ENCODE measurements at places on chromosomes 2 and 18. TPM values are rescaled to one million over a fixed set of nuclear protein-coding genes. Genes with fewer than 3 reads are reported as not detected.
A peak's percentile ranks its signal among the peaks of the same experiment; 100 is the strongest.

- DNase-seq: no peak
Measured at GRCh38 chr2:182890773-182891378, 24.4 kb upstream of the FRZB start.

GRCh38 chr2:26623541-26624495 is 17.3 kb downstream of the CIB4 start:
- DNase-seq: no peak

DNA sequence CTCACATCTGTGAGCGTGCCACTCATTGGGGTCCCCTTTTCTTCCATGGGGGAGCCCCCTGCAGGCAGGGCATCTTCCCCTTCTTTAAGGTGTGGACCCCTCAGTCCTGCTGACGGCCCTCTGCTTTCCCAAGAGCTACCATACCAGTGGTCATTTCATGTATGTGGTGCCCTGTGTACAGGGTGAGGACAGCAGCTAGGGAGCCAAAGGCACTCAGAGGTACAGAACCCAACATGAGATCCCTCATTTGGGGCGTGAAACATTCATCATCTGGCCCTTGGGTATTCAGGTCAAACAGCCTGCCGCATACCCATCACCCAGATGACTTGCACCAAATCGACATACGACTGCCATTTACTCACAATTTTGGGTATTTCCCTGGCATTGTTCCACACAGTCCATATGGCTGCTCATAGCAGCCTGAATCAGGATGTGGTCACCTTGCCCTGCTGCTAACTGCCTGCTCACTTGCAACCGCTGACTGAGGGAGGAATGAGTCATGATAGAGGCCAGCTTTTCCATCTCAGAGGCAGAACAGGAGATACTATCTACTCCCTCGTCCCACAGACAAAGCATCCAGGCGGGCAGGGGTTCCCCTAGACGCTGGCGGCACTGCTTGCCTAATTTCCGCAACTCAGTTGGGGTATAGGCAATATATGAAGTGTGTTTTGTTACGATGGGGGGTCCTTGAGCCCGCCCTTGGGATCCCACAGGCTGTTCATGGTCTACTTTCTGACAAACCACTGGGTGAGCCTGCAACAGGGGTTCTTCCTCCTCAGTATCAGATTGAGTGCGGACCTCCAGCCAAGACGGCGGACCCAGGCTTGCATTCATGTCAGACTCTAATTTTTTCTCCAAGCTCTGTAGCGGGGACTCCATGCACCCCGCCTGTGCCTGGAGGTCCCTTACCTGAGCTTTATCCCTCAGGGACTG is 228.6 kb downstream of the SATB2 start:
- no peak for DNase-seq

The RTP5 gene
- not detected for total RNA-seq

DNA sequence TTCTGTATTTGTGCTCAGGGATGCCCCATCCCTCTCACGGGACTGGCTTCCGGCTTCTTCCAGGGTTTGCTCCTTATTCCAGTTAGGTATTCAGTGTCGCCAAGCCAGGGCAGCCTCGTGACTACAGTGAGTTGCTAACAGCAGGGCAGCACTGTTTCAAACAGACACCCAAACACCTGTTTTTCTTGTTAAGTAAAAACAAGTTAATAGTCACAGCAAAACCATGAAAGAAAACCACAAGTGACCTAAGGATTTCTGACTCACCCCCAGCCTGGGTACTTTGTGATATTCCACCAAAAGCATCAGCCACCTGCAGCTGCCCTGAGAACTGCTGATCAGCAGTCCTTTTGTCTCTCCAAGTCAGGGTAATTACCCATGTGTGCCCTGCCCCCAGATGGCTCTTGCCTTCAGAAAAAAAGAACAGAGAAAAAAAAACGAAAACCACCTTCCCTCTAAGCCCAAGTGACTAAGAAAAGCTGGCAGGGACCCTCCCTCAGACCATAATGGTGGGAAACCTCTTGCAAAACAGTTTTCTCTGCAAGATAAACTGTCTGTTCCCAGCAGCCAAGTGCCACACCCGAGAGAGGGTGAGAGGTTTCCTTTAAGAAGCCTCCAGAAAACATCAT is 178.2 kb downstream of the ANAPC1 start:
- DNase-seq: peak; percentile 98

DNA sequence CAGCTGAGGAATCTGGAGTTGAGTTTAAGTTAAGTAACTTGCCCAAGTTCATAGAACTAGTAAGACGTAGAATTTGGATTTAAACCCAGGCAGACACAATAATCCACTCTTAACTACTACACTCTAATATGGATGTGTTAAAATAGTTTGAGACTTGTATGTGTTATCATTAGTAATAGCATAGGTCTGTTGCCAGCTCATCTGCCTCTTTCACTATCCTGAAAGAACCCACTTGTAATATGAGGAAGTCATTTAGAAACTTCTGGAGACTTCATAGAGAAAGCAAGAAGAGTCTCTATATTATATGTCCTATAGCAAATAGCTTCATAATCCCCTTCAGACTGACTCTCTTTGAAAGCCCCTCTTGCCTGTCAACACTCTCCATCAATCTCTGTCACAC is 43.0 kb upstream of the ACADL start:
- DNase-seq: no peak

DNA sequence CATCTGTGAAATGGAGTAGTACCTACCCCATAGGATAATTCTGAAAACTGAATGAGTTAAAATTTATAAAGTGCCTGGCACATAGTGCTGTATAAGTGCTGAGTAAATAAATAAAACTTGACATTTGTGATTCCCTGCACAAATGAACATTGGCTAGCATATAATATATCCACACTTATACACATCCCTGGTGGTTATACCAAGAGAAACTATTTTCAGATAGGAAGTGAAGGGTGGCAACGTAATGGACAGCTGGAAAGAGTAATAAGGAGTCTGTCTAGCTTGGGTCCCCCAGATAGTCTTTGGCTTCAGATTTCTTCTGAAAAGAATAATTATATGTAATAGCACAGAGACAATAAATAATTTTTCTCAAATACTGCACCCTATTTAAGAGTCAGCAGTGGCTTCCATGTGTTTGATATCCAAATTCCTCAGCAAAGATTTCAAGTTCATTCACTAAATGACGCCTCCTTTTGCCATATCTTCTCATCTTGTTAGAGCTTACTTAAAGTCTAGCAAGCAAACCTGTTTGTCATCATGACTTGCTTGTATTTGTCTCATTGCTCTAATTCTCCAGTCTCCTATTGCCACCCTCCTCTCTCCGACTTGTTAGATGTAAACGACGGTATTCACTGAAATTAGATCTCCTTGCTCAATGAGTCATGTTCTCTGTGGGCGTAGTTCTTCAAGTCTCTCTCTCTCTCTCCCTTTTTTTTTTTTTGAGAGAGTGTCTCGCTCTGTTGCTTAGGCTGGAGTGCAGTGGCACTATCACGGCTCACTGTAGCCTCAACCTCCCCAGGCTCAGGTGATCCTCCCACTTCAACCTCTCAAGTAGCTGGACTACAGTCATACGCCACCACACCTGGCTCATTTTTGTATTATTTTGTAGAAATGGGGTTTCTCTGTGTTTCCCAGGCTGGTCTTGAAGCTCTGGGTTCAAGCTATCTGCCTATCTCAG is 8.7 kb upstream of the ADGRF3 start:
- no peak for DNase-seq

- DNase-seq: no peak
Measured at GRCh38 chr18:58136879-58137278, 92.9 kb downstream of the NEDD4L start.

The SPIRE1 gene
- 2.4 TPM for total RNA-seq

DNA sequence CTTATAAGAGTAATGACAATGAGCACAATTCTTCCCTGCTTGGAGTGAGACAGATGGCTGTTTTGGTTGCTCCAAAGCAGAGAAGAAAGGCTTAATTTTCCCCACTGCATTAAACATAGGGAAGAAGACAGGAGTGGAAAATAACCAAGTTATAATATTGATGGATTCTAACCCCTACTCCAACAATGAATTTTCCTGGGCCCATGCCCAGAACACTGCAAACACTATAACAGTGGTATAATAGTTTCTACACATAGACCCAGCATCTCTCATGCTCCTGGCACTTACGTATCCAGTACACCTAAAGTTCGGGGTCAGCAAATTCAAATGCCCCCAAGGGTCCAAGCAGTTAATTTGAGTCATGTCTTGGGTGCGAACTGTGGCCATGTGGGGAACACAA is 613.4 kb downstream of the PLCL1 start:
- no peak for DNase-seq

The CCDC121 gene
- 4.7 TPM for total RNA-seq

The ZNF516 gene
- 32.3 TPM for total RNA-seq

DNA sequence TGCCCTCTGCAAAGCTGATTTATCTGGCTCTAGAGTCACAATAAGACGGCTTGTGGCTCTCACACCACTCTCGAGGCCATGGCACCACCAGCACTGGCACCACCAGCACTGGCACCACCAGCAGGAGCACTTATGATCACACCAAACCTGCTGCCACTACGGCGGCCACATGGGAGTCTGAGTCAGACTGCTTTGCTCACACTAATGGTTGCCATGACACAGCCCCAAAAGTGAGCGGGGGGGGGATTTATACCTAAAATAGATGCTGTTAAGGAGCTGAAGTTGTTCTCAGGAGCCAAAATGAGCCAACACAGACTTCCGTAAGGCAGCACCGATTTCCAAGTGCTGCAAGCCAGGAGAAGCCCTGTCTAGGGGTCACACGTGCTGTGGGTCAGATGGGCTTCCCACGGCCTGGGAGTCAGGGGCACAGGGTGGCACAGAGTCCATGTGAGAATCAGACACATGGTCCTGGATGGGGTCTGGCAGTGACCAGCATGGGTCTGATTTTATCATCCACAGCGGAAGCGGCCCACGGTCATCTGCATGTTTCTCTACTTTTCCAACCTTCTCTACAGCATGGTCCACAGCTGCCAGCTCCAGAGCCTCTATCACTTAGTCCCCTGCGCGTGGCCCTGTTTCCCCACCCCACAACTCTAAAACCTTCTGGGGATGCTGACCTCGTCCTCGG is 16.7 kb downstream of the DNMT3A start:
- DNase-seq: no peak
